ENCODE measurements at places on chromosomes 1 and 21.

GRCh38 chr1:244583358-244583982 is 69.5 kb upstream of the DESI2 start:
- no peak for DNase-seq

DNA sequence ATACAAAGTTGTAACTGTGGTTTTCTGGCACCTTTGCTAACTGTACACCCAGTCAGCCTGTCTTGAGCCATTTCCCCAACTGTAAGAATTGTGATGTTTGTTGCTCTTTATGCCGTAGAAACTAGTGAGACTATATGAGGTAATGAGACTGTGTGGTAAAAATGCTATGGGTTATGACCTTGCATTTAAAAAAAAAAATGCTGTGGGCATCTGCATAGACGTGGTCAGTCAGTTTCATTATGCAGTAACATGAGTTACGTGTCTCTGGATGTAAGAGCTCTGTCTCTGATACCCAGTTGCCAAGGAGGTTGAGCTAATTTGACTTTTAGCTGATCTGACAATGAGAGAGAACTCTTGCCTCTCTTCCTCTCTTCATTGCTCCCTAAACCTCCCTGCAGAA is 80.6 kb upstream of the LAMC2 start:
- DNase-seq, result no peak

GRCh38 chr1:229340496-229340895 is 2.4 kb downstream of the CCSAP start:
- DNase-seq, result no peak

GRCh38 chr1:116832308-116832931 is 77.3 kb upstream of the PTGFRN start:
- DNase-seq, result no peak

DNA sequence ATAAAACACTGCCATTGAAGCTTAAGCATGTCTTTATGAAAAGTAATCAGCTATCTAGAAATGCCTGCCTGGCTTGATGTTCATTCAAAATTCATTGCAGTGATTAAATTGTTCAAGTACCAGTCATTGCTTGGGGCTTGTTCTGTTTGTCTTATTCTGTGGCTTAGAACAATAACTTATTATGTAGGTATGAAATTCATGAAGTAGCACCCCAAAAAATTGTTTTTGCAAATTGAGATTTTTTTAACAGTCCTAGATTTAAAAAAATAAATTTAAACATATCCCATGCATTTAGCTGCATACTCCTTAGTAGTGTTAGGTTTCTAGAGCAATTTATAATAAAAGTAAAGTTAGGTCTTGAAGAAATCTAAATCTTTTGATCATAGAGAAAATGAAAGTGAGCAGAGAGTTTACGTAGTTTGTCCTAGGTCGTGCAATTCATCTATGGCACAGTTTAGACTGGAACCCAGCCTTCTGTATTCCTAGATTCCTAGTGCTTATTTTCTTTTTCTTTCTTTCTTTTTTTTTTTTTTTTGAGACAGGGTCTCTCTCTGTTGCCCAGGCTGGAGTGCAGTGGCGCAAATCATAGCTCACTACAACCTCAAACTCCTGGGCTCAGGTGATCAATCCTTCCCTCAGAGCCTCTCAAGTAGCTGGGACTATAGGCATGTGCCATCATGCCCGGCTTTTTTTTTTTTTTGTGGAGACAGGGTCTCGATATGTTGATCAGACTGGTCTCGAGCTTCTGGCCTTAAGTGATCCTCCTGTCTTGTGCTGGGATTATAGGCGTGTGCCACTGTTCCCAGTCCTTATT is 9.3 kb downstream of the MIER1 start:
- no peak for DNase-seq

DNA sequence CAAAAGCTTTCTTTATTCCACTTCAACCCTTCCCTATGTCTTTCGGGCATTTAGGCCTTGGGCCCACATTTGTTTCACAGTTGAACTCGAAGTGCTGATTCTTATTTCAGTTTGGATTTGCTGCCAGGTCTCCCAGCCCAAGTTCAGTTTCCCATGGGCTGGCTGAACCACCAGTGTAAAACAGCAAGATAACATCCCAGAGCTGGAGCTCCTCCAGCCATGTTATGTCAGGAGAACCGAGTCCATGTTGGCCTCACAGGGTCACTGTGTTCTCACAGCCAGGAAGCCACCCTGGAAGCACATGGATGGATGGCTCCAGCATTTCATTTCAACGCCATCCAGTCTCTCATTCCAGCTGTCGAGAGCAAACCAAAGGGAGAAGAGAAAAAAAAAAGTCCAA is 45.2 kb upstream of the RXRG start:
- no peak for DNase-seq

DNA sequence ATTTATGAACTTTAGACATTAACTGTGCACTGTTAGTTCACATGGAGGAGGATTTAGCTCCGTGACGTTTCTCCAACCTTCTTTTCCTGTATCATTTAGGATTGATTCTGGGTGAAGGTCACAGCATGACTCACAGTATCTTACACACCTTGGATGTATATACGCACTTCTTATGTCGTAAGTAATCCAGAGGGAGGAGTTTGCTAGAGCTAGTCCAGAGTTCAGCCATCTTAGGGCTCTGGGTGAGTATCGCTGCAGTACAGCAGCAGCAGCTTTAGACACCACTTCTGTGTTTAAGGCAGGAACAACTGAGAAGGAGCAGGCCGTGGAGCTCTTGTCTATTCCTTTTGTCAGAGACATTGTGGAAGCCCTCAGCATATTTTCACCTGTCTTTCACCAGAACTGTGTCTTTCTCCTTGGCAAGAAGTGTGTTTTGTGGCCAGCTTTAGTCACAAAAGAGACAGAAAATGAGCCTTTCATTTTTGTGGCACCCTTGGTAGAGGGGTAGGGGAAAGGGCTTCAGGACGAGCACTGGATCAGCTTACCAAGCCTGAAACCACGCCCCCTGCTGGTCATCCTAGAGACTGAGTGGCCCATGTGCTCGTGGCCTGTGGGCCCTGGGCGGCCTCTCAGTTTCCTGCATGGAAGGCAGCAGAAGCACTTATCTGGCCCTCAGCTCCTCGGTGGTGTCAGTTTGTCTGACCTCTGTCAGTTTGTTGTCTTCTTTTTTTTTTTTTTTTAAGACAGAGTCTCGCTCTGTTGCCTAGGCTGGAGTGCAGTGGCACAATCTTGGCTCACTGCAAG is 64.0 kb downstream of the ADARB1 start:
- no peak for DNase-seq

DNA sequence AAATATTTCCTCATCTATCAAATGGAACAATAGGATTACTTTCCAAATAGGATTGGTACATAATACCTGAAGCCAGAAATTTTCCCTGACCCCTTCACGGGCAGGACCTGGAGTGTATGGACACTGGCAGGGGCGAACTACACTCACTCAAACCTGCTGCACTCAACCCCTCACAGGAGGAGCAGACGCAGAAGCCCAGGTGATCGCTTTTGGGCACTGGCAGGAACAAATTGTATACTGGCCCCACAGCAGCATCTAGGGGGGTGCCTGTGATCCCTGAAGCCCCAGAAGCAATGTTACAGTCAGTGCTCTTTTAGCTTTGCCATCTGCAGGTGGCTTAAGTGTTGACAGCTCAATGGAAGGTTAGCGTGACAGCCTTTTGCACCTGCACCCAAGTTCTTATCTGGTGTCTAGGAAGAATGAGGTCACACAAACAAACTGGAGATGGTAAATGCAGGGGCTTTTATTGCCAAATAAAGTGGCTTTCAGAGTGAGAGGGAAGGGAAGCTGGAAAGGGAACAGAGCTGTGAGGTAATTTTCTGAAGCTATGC is 199.2 kb upstream of the NEGR1 start:
- DNase-seq, result no peak

- DNase-seq, result no peak
Observed at GRCh38 chr1:164683235-164683634, 124.3 kb downstream of the PBX1 start.

- DNase-seq, result no peak
Observed at GRCh38 chr1:201025571-201026002, 2.1 kb upstream of the KIF21B start.

DNA sequence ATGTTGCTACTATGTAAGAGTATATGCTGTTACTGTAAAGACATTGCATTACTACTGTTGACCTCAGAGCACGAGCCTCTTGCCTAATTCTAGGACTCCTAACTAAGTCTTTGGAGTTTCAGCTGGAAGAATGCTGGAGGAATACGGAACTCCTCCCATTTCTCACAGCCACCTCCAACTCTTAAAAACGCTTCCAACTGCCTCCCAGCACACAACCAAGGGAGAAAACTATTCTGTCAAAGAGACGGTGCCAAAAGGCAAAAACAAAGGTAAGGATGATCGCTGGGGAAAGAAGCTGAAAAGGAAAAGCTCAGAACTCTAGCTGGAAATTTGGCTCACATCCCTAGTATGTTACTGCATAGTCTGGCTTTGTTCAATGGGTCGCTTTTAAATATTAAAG is at the start of gene FMO2:
FMO2 (plus strand) TSS at position 210 of the 400 bp plus-strand sequence. CDS start 414 bp downstream, outside the sequence.
- DNase-seq, result no peak

DNA sequence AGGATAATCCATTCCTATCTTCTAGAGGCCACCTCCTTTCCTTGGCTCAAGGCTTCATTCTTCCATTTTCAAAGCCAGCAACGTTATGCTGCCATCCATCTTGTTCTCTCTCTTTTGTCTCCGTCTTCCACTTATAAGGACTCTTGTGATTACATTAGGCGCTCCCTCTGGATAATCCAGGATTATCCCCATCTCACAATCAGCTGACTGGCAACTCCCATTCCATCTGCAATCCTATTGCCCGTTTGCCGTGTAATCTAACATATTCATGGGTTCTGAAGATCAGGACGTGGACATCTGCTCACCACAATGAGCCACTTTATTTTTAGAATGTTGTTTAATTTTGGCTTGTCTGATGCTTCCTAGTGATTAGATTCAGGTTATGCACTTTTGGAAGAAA is 89.3 kb downstream of the EBNA1BP2 start:
- DNase-seq, result no peak

- no peak for DNase-seq
Observed at GRCh38 chr1:246215510-246215903, 291.6 kb downstream of the SMYD3 start.

DNA sequence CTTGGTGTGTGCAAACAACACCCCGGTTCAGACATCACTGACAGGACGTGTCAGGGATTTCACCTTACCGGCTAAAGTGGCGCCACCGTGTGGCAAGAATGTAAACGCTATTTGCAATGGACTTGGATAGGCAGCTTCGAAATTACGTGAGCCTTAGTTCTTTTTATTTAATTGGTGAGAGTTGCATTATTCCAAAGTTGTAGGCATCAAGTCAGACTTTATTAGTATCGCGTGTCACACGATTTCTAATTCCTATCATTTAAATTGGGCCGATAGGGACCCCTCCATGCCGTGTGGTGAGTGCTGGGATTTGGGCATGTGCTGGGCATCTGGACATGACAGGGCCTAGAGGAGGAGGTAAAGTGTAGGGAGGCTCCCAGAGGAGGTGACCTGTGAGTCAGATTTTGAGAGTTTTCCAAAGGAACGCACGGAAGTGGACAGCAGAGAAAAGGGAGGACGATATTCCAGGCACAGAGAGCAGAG is 14.5 kb upstream of the CPT2 start:
- no peak for DNase-seq
